ENCODE measurements at places on chromosomes 4 and X.

- DNase-seq = no peak
These were observed 180.3 kb upstream of the DKK2 start for GRCh38 chr4:107216379-107216778.

DNA sequence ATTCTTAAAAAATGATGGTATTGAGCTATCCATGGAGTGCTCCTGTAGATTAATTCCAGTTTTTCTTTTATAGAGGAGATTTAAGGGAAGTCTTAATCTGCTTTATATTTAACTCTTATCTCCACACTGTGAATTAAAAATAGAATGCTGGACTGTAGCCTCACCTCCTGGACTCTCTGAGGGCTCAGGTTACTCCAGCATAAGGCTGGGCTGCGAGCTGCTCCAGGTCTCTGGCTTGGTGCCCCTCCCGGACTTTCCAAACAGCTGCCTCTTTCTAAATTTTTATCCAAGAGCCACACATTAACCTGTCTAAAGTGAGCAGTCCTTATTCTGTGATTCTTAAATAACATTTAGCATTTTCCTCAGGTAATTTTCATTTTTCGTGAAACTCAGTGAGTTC is 218.7 kb upstream of the JADE1 start:
- no peak for DNase-seq

DNA sequence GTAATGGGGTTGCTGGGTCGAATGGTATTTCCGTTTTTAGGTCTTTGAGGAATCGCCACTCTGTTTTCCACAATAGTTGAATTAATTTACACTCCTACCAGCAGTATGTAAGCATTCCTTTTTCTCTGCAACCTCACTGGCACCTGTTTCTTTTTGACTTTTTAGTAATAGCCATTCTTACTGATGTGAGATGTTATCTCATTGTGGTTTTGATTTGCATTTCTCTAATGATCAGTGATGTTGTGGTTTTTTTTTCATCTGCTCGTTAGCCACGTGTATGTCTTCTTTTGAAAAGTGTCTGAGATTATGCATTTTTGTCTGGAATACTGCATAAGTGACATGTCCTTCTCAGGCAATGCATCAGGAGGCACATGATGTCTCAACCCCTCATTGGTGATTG is 28.8 kb downstream of the REPS2 start:
- no peak for DNase-seq

- DNase-seq = no peak
These were observed 815.8 kb downstream of the TRIML1 start for GRCh38 chr4:188955066-188955465.

GRCh38 chr4:184960505-184960971 is 57.8 kb upstream of the HELT start:
- no peak for DNase-seq

DNA sequence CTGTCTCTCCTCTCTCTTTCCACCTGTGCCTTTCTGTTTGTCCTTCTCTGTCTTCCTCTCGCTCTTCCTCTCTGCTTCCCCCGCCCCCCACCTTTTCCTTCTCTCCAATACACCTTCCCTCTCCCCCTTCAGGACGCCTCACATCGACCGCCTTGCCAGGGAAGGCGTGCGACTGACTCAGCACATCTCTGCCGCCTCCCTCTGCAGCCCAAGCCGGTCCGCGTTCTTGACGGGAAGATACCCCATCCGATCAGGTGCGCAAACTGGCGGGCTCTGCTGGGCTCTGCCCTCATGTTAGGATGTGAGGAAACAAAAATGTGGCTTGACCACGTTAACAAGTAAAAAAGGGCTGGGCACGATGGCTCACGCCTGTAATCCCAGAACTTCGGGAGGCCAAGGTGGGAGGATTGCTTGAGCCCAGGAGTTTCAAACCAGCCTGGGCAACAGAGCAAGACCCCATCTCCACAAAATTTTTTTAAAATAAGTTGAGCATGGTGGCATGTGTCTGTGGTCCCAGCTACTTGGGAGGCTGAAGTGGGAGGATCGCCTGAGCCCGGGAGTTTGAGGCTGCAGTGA is 35.2 kb downstream of the ARSF start:
- DNase-seq = no peak

DNA sequence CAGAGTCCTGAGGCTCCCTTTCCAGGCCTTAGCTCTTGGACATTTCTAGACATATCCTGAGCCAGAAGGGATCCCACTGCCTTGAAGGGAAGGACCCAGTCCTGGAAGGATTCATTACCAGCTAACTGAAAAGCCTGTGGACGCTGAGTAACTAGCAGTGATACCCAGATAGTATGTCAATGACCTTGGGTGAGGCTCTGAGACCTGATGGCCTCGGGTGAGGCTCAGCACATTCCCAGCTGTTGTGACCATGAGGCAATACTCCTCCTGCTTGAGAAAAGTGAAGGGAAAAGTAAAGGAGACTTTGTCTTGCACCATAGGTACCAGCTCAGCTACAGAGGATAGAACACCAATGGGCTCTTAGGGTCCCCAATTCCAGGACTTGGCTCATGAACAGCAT is 268.1 kb downstream of the DKK2 start:
- DNase-seq = no peak

DNA sequence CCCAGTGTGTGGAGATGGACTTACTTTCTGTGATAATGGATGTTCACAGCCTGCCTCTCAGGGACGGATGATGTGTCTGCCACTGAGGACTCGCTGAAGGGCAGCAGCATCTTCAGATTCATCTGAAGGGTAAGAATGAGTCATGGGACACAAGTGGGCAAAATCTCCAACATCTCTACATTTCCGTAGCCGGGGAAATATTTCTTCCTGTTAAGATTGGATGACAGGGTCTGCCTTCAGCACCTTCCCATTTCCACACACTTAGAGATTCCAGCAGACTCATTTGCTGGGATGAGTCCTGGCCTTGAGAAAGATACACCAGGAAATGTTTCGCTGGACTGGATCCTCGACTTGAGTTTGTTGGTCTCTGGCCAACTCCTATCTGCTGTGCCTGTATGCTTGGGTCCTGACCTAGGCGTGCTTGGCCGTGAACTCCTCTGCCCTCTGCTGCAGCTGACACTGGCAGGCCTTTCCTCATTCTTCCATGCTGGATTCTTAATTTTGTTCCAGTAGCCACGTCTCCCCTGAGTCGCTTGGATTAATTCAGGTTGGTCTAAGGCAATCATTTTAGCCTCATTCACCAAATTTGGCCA is 46.5 kb upstream of the SOD3 start:
- no peak for DNase-seq

DNA sequence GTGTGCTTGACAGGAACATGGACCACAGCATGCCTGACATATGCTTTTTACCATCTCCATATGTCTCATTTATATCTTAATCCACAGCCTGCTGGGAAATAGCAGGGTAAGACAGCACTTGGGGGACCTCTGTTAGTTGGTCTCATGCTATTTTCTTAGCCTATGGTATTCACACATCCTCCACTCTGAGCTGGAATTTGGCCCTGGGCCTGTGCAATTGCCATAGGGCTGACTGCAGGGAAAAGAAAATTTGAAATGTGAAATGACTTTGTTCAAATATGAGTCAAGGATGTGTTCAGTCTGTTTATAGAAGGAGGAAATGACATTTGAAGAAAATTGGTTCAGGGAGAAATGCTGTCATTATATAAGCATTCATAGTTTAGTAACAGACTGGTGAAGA is 9.6 kb upstream of the MAP7D3 start:
- DNase-seq = no peak

GRCh38 chrX:25534091-25534490 is 518.3 kb upstream of the ARX start:
- no peak for DNase-seq

DNA sequence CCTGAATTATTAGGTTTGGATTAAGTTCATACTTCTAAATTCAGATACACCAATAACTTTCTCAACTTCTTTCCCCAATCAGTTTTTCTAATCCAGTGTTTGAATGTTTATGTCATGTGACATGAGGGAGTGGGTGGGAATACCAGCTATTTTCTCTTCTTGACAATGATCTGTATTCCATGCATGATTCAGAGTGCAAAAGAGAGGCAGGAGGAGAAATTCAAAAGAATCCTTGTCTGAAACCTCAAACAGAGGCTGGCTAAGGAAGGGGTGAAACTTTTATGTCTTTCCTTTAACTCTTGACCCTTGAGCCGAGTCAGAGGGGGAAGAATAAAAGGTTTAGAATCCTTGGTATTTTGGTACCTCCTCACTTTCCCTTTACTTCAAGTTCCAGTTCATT is 544.7 kb downstream of the SPRY1 start:
- no peak for DNase-seq

DNA sequence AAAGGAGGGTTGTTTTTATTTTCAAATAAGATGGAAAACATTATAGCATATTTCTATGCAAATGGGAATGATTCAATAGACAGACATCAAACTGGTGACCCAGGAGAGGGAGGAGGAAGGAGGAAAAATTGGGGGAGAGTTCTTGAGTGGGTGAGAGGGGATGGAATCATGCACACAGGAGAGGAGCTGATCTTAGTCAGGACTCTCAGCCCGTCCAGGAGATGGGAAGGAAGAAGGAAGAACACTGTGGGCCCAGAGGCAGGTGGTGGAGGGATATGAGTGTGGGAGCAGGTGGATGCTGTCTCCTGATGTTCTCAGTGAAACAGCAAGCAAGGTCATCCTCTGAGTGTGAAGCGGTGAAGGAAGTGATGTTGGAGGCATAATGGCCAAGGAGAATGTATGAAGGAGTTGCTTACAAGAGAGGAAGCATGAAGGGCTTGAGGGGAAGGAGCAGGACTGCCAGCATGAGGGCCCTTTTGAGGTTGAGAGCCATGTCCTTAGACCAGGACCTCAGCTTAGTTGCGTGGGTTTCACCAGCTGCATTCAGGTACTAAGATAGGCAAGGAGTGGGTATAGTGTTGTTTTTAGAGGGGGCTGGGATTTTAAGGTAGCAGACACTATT is 161.7 kb upstream of the NAP1L5 start:
- DNase-seq = no peak

GRCh38 chr4:136731025-136731424 is 801.3 kb downstream of the PCDH18 start:
- no peak for DNase-seq

GRCh38 chr4:52028970-52029369 is 8.8 kb upstream of the LRRC66 start:
- DNase-seq = no peak

- DNase-seq = no peak
These were observed 3.2 kb downstream of the MAN2B2 start for GRCh38 chr4:6578221-6578620.

GRCh38 chrX:93422693-93423092 is 250.7 kb downstream of the NAP1L3 start:
- DNase-seq = no peak

DNA sequence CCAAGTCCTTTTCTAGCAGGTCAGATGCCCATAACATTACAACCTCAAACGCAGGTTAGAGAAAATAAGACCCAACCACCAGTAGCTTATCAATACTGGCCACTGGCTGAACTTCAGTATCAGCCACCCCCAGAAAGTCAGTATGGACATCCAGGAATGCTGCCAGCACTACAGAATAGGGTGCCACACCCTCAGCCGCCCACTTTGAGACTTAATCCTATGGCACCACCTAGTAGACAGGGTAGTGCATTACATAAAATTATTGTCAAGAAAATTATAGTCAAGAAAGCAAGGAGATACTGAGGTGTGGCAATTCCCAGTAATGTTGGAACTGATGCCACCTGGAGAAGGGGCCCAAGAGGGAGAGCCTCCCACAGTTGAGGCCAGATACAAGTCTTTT is 19.9 kb upstream of the TRIM61 start:
- DNase-seq = no peak

DNA sequence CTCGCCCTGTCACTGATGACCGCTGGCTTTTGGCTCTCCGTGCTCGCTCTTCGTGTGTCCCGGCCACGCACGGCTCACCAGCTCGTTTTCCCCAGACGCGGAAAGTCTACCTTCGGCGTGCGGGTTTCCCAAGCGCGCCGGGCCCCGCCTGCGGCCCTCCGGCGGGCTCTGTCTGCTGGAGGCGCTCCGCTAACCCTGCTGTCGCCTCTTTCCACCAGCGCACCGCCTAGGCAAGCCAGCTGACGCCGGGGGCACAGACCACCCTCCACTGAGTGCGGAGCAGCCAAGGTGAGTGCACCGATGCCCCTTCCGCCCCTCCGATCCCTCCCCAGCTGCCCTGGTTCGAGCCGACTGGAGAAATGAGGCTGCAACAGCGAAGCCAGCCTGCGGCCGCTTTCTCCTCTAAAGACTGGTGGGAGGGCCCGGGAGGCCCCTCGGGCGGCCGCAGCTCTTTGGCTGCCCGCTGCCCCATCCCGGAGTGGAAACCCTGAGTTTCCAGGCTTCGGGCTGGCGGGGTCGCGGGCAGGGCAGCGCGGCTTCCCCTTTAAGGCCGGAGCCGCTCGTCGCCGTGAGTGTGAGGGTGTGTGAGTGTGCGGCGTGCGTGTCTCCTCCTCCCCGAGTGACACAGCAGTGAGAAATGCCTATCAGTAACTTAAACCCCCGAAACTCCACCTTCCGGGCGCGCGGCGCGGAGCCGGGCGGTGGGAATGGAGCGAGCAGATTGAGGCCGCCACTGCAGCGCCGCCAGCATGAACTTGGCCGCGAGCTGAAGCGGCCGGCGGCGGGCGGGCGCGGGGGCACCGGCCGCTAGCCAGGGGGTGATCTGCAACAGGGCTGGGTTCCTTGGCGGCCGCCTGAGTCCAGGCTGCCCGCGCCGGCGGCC is at the start of gene MAMLD1:
Gene MAMLD1 (plus strand): TSS at position 719 of the 883 bp plus-strand sequence. CDS start 82,200 bp downstream, outside the sequence.
- DNase-seq = no peak
